ENCODE measurements at places on chromosomes 2 and 18.
A peak's percentile ranks its signal among the peaks of the same experiment; 100 is the strongest.

DNA sequence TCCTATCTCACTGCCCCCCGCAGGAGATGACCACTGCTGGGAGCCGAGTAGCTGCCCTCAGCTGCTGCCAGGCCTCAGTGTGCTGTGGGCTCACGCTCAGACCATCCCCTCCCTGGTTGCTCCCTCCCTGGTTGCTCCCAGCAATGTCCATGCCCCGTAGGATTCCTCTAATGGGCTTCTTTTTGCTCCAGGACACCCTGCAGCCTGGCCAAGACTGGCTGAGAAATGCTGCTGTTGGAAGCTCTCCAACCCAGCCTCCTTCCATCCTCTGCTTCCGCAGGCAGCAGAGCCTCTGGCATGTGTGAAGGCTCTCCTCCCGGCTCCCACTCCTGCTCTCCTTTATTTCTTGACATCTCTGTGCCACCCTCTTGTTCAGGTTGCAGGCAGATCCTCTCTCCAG lies 48.6 kb downstream of the SOX11 start:
- DNase-seq, result no peak

DNA sequence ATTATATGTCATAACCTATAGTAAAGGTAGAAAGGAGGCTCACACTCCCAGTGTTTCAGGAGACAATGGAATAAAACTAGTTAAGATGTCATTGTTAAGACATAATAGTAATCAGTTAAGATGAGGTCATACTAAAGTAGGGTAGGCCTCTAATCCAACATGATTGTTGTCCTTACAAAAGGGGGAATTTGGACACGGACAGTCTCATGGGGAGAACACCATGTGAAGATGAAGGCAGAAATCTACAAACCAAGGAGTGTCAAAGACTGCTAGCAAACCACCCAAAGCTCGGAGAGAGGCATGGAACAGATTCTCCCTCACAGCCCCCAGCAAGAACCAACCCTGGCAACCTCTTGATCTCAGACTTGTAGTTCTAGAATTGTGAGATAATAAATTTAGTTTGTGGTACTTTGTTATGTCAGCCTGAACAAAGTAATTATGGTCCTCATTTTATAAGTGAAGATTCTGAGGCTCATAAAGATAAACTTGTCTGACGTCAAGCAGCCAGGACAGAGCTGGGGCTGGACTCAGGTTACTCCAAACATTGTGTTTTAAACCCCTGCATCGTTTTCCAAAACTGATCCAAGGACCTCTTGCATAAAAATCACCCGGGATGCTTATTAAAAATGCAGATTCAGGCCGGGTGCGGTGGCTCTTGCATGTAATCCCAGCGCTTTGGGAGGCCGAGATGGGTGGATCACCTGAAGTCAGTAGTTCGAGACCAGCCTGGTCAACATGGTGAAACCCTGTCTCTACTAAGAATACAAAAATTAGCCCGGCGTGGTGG lies 47.8 kb downstream of the CCDC195 start:
- no peak for DNase-seq

DNA sequence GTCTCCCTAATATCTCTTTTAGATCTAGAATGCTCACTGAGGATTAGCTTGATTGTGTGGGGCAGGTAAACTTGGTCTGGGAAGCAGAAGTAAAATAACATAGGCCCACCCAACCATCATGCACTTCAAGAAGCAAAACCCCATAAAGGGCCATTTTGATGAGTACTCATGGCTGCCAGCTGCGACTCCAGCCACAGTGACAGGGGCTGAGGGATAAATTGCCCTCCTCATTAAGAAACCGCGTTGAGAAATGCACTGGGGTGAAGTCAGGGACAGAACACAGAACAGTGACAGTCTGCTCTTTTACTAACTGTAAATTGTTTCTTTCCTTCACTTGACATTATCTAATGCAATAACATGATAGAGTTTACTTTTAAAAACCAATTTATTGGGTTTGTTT lies 60.2 kb downstream of the RND3 start:
- DNase-seq, result no peak

DNA sequence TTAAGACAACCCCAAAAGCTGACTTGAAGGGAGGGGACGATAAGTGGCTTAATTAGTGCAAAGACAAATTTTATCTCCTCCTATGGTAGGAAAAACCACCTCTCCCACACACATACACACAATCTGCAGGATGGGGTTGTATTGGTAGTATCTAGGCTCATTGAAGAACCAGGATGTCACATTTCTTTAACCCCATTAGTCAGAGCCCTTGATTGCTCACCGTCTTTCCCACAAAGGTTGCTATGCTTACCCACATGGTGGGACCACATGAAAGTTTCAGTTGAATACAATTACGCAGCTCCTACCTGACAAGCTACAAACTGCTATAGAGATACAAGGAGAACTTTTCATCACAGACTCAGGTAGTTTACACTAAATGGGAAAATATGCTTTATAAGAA lies 765.0 kb upstream of the CELF4 start:
- DNase-seq, result no peak

DNA sequence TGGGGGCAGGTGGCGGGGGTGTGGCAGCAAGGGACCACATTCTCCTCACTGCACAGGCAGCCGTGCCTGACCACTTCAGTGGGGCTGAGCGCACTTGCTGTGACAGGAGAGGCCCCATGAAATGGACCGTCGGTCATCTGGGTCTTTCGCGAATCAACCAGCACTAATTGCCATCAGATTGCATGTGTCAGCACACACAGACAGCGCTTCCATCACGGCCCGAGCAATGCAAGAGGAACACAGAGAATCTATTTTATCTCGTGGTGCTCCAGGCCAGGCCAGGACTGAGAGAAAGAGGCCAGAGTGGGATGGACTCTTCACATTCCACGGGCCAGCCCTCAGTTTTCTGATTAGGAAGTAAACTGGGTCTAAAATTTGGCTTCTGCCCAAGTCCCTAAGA lies 87.0 kb downstream of the EIPR1 start:
- no peak for DNase-seq

GRCh38 chr2:15636972-15637785 lies 45.5 kb downstream of the DDX1 start:
- DNase-seq, result peak; percentile 40

DNA sequence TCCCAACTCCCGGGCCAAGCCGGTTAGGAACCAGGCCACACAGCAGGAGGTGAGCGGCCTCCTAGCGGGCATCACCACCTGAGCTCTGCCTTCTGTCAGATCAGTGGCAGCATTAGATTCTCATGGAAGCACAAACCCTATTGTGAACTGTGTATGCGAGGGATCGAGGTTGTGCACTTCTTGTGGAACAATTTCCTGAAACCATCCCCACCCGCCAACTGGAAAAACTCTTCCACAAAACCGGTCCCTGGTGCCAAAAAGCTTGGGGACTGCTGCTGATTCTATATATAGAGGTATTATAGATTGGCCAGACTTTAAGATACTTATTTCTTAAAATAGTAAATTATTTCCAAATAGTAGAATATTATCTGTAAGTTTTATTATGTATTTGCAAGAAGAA lies 89.4 kb downstream of the PMS1 start:
- no peak for DNase-seq

GRCh38 chr2:26668856-26669750 lies 23.4 kb upstream of the KCNK3 start:
- no peak for DNase-seq

DNA sequence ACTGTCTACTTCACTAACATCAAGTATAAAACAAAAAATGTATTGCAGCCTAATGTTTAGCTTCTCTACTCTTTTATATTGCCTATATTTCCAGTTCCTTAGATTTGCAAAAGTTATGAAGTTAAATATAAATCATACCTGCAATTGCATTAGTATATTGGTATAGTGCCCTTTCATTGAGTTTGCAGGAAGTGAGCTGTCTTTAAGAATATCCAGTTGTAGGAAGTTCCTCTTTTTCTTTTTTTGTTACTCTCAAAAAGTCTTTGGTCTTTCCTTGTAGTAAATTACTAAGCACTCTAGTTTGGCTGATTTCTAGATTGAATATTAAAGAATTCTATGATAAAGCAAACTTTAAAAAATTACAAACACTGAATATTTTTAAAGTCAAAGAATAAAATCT lies 71.3 kb upstream of the FN1 start:
- no peak for DNase-seq

GRCh38 chr2:44361330-44362206 lies at the start of the genes CAMKMT and PREPL:
TSS of gene CAMKMT (plus strand) at chr2:44361947.
TSS of gene PREPL (minus strand) at chr2:44361494. CDS start at chr2:44346342, 15,152 bp downstream.
- DNase-seq, result peak; percentile 95

DNA sequence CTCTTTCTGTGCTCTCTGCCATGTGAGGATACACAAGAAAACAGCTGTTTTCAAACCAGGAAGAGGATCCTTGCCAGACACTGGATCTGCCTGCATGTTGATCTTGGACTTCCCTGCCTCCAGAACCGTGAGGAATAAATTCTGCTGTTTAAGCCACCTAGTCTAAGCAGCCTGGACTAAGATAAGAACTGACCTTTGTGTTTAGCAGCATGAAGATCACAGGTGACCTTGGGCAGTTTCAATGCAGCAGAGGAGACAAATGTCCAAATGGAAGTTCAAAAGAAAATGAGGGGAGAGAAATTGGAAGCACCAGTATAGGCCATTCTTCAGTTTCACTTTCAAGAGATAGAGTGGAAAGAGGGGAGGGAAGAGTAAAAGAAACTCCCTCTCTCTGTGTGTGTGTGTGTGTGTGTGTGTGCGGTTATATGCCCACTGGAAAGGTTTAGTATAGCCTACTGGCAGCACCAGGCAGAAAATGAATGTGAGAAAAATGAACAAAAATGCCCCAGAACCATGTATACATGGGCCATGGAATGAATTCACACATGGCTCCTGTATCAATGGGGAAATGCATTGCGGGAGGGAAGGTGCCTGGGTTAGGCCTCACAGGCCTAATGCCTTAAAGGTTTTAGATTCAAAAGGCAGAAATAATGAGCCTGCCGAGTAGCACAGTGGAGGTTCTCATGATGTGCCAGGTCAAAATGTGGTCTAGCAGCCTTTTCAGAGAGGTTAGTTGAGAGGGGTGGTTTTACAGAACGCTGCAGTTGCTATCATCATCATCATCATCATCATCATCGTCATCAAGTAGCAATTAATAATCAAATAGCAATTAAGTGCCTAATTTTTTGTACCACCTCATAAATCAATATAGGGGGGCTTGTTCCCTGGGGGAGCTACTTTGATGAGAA lies 1.1 kb upstream of the CERS6 start:
- no peak for DNase-seq

- no peak for DNase-seq
Observed at GRCh38 chr2:29024882-29025430, 43.9 kb downstream of the TOGARAM2 start.

DNA sequence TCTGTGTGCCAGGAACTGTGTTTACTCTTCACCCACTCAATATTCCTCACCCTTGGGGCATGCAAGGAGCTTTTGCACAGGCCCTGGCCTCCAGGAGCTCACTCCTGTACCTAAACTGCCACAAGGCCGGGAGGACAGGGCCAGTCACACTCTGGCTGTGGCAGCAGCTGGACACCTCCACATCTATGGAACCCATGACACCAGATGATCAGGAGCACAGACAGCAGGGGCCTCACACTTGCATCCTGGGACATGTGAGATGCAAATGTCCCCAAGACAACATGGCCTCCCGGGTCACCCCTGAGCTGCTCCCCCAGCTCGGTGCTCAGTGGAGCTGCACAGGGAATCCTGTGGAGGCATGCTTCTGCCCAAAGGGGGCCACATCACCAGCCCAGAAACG lies 61.8 kb upstream of the SLC66A3 start:
- DNase-seq, result no peak
